ENCODE measurements at places on chromosomes 3 and 15.

DNA sequence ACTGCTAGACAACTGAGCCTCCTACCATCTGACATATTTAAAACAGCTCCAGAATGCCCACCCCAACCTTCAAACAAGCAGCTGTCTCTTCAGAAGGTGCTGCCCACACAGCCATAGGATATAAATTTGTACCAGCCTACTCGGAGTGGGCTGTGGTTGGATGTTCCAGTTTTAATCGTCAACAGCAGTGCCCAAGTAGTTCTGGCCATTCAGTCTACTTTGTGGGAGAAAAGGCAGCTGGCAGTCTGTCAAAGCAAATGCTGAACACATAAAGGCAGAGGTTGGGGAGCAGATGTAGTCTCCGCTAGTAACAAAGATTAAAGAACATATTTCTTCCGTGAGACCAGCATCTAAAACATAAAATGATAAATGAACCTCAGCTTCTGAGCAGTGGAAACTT lies 15.9 kb upstream of the ERC2 start:
- DNase-seq: no peak

- no peak for DNase-seq
Measured at GRCh38 chr3:116939091-116939490, 229.5 kb downstream of the TUSC7 start.

DNA sequence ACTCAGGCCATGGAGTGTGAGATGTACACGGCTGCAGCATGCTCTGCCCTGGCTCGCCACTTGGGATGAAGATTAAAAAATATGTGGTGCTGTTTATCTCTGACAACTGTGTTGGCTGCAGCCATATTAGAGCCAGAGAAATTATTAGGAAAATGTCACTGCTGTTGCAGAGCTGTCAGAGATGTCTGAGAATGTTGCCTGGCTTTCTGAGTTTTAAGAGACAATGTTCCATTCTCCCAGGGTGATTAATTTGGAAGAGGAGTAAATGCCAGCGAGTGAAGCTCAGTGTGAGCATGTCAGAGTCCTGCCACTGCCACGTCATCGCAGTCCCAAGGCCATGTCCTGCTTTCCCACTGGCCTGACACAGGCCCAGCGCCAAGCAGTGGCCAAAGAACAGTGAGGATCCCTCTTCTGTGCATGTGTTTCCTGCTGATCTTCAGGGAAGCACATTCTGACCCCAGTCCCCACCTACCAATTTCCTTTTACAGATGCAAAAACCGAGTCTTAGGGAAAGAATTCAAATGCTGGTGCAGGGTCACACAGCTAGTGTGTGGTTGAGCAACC lies 370.9 kb downstream of the GABRG3 start:
- no peak for DNase-seq

- no peak for DNase-seq
Measured at GRCh38 chr3:154745929-154746328, 315.9 kb upstream of the GPR149 start.

GRCh38 chr3:189222927-189223636 lies 51.3 kb downstream of the TPRG1 start:
- DNase-seq: no peak

- DNase-seq: no peak
Measured at GRCh38 chr15:87716422-87716821, 540.1 kb downstream of the NTRK3 start.

DNA sequence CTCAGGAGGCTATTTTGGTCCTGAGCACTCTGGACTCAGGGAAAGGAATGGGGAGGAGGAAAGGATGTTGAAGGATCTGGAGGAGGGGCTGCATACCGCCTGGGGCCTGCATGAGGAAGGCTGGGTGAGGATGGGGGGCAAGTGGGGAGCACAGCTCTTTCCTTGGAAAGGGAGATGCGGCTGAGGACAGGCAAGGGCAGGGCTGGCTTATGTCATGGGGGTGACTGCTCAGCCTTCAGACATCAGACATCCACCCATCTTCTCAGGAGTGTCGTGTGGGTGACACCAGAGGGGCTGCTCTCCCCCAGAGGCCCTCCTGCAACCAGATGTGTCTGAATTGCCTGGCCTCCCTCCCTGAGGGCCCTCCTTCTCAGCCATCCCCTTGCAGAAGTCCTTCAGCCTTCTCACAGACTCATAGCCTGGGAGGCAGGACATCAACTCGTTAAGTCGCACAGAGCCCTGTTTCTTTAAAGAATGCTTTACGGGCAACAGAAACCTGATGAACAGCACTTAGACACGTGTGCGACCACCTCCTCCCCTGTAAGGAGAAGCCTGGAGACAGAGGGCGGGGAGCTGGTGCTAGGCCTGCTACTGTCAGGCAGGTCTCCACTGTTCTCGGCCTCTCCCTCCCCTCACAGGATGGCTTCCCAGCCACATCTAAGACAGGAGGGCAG lies 252.3 kb downstream of the OCA2 start:
- no peak for DNase-seq

DNA sequence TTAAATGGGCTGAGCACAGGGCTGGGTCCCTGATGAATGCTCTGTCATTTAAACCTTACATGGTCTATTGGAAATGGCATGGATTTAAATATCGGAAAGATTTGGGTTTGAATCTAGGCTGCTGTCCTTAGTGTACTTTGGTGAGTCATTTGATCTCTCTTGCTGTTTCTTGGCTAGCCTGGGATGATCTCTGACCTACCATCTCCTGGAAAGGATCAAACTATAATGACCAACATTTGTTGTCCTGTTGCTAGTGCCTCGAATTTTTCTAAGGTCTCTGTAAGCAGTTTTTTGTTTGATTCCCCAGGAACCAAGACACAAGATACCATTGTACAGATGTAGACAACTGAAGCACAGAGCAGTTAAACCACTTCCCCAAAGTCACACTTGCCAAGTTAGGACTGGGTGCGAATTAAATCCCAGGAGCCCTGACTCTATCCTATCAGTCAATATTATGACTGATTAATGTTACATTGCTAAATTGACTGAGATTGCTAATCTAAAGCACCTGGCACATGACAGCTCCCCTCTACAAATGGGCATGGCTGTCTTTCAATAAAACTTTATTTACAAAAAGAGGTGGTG lies 244.9 kb upstream of the MCTP2 start:
- DNase-seq: no peak

DNA sequence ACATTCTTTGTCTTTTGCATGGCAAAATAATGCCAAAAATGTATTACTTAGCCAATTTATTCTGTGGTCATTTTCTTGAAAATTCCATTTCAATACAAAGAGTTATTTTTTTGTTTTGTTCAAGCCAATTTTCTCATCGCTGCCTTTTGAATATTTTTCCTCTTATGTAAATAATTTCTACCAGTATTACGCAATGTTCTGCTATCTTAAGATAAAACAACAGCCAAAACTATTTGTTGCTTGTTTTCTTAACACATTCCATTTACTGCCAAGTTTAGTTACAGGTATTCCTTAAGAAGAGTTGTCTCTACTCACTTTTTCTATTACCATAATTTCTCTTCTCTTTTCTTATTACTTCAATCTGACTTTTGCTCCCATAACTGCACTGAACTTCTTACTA lies 163.1 kb downstream of the ROBO1 start:
- DNase-seq: no peak

DNA sequence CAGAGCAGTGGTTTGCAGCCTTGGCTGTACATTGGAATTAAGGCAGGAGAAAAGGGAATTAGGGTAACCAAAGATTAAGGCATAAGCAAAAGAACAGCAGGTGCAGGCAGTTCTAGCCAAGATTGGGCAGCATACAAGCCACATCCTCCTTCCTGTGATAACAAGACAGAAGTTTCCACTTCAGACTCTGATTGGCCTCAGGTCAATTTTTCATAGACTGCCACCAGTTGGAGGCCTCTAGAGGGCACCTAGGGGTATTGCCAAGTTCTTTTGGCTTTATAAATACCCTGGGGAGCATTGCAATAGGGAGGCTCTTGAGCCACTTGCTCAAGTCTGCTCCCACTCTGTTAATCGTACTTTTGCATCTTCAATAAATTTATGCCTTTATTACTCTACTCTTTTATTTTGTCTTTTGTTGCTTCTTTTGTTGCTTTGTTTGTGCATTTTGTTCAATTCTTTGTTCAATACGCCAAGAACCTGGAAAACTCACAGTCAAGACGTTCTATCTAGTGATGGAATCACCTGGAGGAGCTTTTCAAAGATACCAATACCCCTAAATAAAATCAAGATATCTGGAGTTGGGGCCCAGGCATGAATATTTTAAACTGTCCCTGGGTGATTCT lies 32.2 kb upstream of the FMN1 start:
- peak; percentile 64 for DNase-seq

DNA sequence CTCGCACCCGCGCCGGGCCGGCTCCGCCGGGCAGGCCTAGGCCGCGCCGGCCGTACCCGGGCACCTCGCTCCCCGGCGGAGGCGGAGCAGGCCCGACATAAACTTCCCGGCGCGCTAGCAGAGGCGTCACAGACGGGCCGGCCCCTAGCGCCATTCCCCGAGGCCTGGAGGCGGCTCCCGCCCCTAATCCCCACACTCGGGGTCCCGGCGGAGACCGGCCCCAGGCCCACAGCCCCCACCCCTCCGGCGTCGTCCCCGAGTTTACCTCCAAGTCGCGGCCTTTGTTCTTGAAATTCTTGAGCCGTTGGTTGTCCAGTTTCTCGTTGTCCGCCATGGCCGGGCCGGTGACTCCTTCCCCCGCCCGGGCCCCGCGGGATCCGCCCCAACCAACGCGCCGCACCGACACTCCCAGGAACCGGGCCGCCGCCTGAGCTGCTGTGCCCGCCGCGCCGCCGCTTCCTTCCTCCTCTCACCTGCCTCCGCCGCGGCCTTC lies 376 bp downstream of the KPNA4 start:
- no peak for DNase-seq

DNA sequence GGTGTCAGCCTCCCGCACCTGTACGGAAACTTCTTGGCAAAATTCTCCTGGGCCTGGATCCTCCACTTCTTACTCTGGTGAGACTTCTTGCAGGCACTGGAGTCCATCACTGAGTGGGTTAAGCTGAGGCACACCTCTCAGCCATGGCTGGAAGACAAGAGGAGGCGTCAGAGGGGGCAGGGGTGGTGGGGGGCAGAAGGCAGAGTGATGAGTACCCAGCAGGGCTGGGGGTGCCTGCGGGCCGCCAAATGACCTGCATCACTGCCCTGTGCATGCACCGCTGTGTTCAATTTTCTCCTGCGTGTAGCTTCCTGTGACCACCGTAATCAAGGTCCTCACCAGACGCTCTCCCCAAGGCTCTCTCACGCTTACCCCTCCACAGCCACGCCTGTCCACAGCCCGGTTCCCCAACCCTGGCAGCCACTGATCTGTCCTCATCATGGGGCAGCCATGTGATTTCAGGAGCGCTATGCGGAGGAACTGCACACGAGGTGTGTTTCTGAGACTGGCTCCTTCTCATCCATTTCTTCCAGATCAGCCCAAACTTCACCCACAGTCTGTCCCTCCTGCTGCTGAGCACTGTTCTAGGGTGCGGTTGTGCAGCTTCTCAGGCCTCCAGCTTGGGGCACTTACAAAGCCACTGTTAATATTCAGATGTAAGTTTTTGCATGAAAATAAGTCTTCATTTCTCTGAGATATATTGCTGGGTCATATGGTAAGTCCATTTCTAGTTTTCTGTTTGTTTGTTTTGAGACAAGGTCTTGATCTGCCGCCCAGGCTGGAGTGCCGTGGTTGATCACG lies 5.2 kb downstream of the C3orf22 start:
- DNase-seq: no peak

GRCh38 chr3:123618768-123619484 lies 34.1 kb upstream of the HACD2 start:
- DNase-seq: peak; percentile 29

GRCh38 chr3:108645364-108645763 lies 55.8 kb downstream of the DZIP3 start:
- DNase-seq: no peak

DNA sequence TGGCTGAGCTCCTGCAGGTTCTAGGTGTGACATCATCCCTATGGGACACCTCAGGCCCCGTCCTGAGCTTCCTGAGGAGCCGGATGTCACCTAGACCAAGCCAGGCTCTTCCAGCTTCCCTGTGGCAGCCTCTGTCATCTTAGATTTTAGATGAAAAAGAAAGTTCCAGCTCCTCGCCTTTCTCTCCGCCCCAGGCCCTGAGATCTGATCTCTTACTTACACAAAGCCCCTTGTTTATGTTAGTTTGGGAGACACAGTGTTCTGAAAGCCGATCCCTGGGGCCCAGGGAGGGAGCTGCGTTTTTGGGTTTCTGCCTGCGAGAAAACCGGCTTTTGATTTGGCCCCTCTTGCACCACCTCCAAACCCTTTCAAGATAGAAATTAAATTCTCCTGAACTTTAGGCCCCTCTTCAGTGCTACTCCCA lies 40.2 kb upstream of the FAM107A start:
- no peak for DNase-seq

DNA sequence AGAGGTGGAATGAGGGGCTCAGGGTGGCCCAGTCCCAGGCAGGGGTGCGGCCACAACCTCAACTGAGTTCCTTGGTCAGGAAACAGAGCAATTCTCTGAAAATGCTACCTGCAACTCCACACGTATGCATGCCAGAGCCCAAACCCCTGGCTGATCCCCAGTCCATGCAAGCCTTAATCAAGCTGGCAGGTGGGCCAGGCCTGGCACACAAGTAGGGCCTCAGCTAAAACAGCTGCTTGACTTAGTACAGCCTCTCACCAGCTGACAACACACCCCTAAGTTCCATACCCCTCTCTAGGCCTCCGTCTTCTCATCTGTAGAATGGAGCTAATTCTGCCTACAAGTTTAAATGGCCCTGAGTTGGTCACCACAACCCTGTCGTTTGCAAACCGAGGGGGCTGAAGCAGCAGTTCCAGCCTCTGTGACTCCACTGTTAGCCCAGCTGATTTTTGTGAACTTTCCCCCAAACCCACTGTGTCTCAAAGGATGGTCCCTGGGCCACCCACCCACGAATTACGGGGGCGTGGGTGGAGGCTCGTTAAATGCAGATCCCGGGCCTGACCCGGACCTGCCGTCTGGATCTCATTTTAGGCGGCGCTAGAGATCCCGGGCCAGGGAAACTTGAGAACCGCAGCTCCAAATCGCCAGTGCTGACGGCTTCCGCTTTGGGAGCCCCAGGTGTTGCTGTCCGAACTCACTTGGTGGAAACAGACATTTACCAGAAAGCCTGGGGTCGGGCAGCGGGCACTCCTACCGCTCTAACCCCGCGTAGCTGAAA lies 927 bp downstream of the CHDH start:
- no peak for DNase-seq

DNA sequence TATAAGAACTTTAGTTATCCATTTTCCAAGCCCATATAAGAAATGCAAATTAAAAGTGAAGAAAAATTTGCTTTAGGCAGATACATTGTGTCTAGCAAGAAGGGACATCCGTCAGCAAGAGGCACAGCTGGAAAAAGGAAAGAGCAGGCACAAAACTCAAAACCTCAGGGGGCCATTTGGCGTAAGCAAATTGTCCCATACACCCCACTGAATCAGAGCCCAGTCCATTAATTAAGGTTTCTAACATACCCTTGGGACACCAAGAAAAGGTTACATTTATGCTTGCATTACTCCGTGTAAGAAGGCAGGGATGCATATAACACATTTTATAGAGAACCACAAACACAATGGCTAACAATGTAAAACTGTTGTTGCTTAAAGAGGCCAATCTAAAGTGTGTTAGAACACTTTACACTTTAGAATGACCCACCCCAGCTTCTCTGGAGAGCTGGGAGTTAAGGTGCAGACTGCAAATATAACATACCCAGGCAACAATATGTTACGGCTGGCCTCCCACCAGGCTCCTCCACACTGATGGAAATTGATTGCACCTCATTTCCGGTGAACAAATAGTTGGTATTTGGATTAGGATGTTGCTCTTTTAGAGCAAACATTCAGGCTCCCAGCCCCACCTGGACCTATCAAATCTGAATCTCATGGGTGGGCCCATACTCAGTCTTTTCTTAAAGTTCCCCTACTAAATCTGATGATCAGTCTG lies 23.2 kb downstream of the SEMA5B start:
- DNase-seq: no peak
